Stimulated activated CD8-positive, alpha-beta memory T cell treated with anti-CD3 and anti-CD28 coated beads, Interleukin-12 subunit alpha, Interleukin-12 subunit beta, amount 100 ng/mL, for 4 hours (primary cell): ENCODE measurements at places on chromosomes 3 and 15.

DNA sequence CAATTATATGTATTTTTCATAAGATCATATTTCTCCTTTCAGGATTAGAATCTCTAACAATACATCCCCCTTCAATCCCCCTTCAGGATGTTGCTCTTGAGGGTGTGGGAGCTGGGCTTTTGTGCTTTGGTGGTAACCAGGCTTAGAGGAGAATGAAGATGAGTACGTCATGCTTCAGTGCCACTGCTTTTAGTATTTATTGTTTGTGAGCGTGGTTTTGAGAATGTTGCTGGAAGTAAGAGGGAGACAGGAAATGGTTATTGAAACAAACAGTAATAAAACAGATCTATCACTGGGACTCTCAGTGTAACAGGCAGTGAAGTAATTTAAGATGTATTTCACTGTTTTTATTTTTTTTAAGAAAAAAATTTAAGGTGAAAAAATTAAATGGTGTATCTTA, 35.3 kb downstream of the GBE1 start:
- DNase-seq, result no peak

GRCh38 chr3:72426618-72427397, 421.4 kb downstream of the SHQ1 start:
- DNase-seq, result no peak

DNA sequence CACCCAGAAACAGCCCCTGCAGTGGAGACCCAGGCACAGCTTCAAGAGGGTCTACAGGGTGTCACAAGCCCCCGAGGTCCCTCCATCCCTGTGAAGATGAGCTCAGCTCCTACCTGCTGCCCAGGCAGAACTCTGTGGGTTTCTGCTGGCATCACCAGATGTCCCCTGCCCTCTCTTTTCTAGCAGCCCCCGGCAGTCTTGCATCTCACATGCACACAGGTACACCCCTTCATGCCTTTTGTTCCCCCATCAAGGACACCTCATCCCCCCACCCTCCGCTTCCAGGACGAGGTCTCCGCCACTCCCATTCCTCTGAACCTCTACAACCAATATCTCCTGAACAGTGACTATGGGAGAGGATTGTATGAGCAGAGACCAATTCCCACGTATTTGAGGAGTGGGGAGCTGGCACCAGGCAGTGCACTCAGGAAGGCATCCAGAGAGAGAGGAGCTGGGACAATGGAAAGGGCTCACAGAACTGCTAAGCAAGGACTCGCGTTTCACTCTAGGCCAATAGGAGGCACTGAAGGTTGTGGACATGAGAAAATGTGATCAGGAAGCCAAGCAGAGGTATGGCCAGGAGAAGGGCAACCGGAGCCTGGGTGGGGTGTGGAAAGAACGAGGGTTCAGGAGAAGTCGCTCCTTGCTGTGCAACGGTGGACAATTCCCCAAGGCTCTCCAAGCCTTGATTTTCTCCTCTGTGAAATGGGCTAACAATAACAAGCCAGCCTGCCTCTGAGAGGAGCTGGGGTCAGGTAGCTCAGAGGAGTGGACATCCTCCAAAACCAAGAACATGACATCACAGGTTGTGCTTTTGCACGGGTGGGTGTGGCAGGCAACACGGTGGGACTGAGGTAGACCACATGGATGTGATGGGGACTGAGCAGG, 115.2 kb downstream of the CHSY1 start:
- no peak for DNase-seq

- no peak for DNase-seq
Measured at GRCh38 chr15:59060348-59060747, 44.6 kb upstream of the CCNB2 start.

DNA sequence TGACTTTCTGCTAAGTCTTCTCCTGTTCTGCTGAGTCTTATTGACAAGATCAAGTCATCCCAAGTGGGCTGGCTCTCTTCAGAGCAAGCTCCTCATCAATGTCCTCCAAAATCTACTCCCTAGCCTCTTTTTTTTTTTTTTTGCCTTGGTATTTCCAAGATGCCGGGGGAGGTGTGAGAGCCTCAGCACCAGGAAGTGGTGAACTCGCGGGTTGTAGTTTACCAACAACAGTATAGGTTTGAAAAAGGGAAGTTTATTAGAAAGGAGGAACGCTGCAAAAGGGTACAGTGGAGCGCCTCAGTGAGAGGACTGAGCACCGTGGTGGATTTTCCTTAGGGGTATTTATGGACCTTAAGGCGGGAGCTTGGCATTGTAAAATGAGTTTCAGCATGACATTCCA, 94.3 kb upstream of the SGO1 start:
- DNase-seq, result no peak

GRCh38 chr3:195708061-195708460, 12.7 kb upstream of the MUC20 start:
- DNase-seq, result no peak

DNA sequence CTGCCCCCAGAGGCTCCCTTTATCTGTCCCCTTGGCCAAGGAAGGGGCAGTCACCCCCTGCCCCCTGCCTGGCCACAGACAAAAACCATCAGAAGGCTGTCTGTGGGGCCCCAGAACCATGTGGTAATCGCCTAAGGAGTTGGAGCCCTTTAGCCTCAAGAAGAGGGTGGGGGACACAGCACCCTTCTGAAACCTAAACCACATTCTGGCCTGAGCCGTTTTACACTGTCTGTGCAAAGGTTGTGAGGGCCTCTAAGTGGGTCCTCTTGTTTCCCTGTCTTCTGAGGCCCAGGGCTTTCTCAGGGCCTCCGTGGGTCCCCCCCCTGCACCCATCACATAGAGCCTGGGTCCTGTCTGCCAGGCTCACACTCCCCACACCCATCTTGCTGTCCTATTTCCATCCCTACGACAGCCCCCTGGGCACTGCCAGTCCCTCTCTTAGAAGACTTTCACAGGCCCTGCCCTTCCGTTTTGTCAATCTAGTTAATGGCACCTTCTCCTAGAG, 17.9 kb upstream of the RPUSD3 start:
- no peak for DNase-seq

DNA sequence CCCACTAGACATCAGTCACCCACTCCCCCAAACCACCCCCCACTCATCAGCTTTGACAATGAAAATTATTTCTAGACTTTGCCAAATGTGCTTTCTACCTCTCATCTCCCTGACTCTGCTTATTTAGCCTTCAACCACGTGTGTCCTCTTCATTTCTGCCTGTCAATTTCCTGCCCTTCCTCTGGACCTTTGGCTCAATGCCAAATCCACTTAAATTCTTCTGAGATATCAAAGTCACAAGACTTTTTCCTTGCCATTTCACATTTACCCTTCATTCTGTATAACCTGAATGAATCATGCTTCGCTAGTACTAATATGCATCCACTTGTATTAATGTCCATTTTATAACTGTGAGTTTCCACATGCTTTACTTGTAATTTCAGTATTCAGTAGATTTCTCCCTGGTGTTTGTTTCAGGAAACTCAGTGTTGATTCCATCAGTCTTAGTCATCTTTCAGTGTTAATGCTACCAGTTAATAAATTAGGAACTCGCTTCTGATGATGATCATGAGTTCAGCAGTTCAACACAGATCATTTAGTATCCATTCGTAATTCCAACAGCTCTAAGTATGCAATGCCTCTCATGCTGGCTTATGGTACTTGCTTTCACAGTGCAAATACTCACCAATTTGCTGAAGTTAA, 128.2 kb upstream of the OSTN start:
- no peak for DNase-seq

- DNase-seq, result no peak
Measured at GRCh38 chr15:31212326-31213080, 111.0 kb upstream of the TRPM1 start.
